ENCODE measurements at places on chromosomes 3 and 15.

GRCh38 chr15:31476866-31477265, 150.2 kb downstream of the KLF13 start:
- no peak for DNase-seq

GRCh38 chr15:40134885-40135284, 26.0 kb upstream of the BUB1B start:
- DNase-seq = no peak

DNA sequence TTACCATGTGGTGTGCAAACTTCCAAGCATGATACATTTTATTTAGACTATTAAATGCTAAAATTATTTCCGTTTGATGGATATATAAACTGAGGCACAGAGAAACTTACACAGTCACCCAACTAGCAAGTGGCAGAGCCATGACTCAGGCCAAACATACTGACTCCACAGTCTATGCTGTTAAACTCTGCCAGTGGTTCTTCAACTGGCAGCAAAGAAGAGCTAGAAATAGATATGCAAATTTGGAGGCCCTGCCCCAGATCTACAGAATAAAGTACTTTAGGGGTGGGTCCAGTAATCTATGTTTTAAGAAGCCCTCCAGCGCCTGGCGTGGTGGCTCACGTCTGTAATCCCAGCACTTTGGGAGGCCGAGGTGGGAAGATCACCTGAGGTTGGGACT, 400.0 kb downstream of the FOXP1 start:
- no peak for DNase-seq

- no peak for DNase-seq
Observed at GRCh38 chr15:55281517-55282228, 7.9 kb downstream of the RAB27A start.

GRCh38 chr3:86245360-86245759, 745.6 kb downstream of the VGLL3 start:
- no peak for DNase-seq

DNA sequence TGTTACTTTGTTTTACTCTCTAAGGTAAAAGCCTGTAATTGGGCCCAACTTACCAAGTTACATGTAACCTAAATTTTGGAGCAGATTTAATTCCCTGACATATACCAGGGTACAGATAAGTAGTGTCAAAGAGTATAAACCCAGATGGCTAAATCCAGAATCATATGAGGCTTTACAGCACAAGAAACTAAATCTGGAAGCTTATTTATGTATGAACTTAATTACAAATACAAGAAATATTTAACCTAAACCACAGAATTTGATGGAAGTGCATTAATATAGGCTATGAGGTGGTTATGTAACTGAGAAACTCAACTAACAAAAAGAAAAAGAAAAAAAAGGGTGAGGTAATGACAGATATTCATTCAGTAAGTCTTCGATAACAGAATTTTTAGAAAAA, 930.2 kb upstream of the ALCAM start:
- DNase-seq = no peak

DNA sequence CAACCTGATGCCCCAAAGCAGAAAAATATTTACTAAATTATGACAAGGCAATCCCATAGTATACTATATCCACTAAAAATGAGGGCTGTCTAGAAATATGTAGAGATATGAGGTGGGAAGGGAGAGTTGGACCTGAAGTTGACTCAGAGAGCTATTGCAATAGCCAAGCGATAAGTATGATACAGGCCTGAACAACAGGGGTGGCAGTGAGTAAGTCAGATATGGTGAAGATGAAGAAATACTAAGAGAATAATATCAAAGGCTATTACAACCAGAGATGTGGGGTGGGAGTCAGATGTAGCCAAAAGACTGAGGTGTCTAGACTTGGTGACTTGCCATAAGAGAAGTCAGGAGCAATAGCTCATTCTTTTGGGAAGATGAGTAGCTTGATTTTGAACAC, 9.2 kb downstream of the HSPBAP1 start:
- no peak for DNase-seq

DNA sequence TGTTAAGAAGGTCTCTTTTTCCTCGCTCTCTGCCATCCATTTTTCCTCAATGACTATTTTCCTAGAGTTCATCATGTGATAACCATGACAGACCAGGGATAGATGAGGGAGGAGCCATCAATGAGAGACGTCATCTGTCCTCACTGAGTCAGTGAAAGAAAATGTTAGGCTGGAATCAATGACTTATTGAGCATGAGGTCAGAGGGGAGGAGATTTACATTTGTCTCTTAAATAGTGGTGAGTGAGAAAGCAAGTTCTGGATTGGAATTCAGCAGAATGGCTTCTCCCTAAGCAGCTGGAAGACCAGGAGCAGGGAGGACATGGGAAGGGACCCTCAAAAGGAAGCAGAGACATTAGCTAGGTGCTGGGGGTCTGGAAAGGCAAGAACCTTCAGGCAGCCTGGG, 28.2 kb upstream of the USP3 start:
- no peak for DNase-seq

DNA sequence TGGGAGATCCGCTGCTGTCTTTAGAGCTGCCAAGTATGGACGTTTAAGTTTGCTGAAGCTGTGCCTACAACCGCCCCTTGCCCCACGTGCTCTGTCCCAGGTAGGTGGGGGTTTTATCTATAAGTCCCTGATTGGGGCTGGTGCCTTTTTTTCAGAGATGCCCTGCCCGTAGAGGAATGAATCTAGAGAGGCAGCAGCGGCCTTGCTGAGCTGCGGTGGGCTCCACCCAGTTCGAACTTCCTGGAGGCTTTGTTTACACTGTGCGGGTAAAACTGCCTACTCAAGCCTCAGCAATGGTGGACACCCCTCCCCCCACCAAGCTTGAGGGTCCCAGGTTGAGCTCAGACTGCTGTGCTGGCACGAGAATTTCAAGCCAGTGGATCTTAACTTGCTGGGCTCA, 83.4 kb upstream of the FGF7 start:
- DNase-seq = no peak

DNA sequence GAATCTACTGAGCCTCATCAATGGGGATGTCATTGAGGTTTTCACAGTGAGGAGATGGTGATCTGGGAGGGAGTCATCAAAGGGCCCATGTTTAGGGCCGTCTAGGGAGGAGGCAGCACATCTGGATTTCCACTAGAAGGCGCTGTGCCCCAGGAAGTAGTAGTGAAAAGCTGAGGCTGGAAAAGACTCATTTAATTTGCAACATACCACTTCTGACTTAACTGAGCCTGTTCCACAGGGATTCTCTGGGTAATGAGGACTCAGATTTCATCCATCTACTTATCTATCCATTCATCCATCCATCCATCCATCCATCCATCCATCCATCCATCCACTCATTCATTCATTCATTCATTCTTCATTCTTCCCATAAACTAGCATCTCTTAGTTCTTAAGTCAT, 17.4 kb upstream of the SHF start:
- DNase-seq = peak; percentile 77

DNA sequence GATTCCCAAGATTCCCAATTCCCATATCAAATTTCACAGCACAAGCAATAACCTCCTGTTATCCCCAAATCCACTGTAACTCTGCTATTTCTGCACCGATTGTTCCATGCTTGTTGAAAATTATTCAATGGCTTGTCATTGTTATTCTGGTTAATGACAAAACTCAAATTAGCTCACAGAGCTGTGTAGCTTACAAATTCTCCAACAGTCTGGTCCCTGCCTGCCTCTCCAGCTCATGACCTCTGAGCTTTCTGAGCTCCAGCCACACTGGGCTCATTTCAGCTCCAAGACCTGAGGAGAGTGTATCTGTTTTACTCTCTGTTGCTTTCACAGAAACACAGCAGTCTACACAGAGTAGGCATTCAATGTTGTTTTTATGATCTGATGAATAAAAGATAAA, 3.3 kb downstream of the DPPA2 start:
- no peak for DNase-seq

DNA sequence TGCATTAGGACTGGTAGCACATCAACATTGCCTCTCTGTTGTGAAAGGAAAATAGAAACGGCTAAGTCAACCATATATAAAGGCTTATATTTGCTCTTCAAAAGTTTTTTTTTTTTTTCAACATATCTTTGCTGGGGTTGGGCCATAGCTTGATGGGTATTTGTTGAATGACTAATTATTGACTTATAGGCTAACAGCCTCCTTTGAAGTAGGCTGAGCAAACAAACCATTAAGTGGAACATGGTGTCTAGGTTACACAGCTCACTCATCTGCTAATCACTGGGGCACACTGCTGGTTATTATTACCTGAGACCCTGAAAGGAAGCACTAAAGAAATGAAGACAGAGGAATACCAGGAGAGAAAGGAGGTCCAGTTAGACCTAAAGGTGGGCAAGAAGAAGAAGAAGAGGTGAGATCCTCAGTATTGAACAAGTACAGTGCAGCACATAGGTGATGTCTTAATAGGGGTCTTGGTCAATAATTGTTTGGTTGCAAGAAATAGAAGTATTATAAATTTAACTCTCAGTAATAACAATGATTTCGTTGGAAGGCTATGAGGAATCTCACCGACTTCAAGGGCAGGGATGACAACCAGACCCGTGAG, 139.4 kb downstream of the RPLP1 start:
- DNase-seq = no peak

DNA sequence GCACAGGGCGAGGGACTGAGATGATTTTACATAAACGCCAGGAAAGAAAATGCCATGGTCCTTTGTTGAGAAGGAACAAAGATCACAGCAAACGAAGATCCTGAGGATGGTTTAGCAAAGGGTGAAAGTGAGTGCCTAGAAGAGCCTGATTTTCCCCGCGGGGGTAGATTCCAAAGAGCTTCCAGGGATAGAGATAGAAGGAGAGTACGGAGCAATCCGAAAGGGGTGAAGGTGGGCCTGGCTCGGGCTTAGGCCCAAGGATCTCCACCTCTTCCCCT, 977 bp downstream of the CDC25A start:
- no peak for DNase-seq

DNA sequence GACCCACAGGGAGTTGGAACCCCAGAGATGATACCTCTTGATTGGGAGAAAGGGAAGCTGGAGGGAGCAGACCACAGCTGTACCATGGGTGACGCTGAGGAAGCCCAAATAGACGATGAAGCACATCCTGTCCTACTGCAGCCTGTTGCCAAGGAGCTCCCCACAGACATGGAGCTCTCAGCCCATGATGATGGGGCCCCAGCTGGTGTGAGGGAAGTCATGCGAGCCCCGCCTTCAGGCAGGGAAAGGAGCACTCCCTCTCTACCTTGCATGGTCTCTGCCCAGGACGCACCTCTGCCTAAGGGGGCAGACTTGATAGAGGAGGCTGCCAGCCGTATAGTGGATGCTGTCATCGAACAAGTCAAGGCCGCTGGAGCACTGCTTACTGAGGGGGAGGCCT, 201.1 kb downstream of the AKAP13 start:
- peak; percentile 56 for DNase-seq

All from activated T-cell treated with anti-CD3 and anti-CD28 coated beads, Interleukin-2, amount 50 U/mL, for 48 hours (primary cell).